ENCODE measurements at places on chromosomes 2 and 18.

DNA sequence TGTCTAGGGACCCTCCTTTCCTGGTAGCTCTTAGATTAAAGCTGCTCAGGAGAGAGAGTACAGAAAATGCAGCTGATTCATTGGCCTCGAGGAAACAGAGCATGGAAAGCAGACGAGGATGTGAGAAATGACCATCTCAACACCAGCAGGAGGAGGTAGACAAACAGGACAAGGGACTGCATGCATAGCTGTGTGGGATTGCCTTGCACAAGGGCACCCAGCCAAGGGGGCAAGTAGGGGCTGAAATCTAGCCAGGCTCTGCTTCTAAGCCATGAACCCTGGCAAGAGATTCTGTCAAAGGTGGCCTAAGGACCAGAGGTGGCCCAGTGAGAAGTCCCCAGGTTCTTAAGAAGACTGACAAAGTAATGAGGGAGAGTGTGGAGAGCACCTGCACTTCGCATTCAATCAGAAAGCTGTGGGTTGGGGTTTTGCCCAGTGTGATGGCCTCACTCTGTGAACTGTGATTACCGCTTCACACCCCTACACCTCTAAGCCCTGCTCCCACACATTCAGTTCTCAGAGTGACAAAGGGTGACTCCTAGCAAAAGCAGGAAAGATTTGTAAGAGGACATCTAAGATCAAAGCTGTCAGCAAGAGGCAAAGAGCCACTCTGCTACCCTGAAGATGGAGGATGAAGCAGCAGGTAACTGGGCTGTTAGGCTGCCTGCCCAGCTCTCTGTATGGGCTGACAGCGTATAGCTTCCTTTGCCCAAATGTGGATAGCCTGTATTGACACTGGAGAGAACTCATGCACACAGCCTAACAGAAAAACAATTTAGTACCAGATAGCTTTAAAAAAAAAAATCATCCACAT is 151.3 kb upstream of the PELI1 start:
- no peak for DNase-seq

GRCh38 chr2:65072181-65072970 is 16.2 kb downstream of the CEP68 start:
- no peak for DNase-seq

- DNase-seq = no peak
Measured at GRCh38 chr2:239746559-239747246, 278.4 kb downstream of the NDUFA10 start.

GRCh38 chr2:232843834-232844233 is 26.2 kb upstream of the SNORC start:
- DNase-seq = no peak

GRCh38 chr2:28915939-28916338 is 21.5 kb downstream of the WDR43 start:
- DNase-seq = no peak

GRCh38 chr2:66696374-66696773 is 261.4 kb downstream of the MEIS1 start:
- DNase-seq = no peak

DNA sequence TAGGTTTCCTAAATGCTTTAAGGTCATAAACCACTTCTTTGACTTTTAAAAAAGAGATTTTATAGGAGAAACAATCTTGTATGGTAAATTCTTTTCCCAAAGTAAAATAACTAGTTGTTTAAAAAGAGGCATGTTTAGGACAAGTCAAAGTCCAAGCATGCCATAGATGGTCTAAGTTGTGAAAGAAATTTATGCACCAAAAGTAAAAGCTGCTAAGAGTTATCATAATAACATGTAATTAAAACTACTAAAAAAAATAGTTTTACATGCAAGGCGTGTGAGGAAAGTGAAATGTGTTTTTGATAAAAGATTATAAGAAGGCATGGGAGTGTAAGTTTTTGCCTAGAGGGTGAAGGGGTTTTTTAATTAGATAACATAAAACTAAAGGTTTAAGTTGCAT is 22.5 kb downstream of the FAM210A start:
- no peak for DNase-seq

- DNase-seq = no peak
Measured at GRCh38 chr2:26786207-26787028, 562 bp downstream of the CENPA start.

GRCh38 chr2:46434851-46435273 is 44.5 kb upstream of the TMEM247 start:
- no peak for DNase-seq

GRCh38 chr2:55163941-55164390 is 68.1 kb downstream of the CLHC1 start:
- no peak for DNase-seq

DNA sequence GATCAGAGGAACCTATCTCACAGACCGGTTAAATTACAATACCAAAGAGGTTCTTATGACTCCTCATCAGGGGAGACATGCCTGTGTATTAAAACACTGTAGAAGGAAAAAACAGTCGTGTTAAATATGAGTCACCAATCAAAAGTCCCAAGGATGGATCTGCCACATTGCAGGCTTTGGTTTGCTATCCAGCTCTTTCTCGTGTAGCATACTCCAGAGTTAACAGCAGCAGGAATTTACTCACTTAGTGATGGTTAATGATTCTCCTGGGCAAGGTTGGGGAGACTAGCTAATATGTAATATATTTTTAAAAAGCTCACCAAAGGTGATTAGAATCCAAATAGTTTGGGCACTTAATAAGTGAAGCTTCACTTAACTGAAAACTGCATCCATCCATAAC is 109.7 kb downstream of the MBD5 start:
- DNase-seq = no peak

- DNase-seq = no peak
Measured at GRCh38 chr18:68376926-68377325, 338.0 kb downstream of the TMX3 start.

DNA sequence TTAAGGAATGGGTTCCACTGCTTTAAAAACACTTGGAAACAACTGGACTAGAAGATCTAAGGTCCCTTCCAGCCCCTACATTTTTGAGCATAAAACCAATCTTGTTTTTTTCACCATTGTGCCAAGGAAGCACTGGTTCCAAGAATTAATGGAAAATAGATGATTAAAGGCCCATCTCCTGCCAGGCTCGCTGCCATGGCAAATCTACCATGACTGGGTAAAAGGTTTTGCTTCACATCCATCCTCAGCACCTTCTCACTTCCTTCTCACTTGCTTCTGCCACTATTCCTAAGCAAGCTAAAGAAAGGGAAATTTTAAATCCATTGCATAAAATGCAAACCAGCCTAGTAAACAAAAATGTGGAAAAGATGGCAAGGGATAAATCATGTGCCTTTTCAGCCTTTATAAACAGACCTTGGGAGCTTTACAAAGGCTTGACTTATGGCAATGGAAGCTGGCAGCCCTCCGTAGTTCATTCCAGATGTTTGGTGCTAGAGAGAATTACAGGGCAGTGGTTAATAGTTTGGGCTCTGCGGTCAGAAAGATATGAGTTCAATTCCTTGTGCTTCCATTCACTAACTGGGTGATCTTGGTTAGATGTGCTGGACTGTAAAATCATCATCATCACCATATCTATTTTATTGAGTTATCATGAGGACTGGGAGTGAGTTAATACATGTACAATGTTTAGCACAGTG is 27.0 kb upstream of the ST3GAL5 start:
- no peak for DNase-seq

DNA sequence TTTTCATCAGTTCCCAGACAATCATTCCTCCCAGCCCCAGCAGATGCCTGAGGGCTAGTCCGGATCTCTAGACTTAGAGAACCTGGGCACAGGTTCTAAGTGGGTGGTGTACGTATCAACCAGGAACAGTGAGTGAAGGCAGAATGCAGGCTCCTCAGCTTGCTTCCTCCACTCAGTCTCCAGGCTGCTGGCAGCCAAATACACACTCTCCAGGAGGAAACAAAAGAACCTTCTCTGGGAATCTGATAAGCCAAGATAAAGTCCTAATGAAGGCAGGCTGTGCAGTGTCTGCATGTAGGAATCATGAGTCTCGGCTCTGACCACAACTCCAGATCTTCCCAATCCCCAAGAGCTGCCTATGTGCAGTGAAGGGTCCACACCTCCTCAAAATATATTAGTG is 245.7 kb downstream of the SP3 start:
- no peak for DNase-seq

DNA sequence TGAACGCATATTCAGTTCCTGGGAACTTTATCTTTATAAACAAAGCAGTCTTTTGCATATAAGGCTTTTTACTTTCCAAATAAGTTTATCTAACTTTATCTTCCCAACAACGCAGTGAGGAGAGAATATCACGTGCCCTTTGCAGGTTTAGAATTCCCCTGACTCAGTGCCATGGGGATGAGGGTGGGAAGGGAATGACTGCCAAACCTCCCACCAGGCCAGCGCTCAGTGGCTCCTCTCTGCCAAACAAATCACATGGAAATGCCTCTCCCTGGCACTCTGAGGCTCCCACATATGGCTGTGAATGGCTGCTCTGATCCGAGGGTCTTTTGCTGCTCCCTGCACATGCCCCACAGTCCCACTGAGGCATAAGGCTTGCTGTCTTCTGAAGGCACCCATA is 158.3 kb downstream of the DNAH6 start:
- no peak for DNase-seq

- DNase-seq = no peak
Measured at GRCh38 chr2:10084223-10084865, 4.1 kb upstream of the CYS1 start.

DNA sequence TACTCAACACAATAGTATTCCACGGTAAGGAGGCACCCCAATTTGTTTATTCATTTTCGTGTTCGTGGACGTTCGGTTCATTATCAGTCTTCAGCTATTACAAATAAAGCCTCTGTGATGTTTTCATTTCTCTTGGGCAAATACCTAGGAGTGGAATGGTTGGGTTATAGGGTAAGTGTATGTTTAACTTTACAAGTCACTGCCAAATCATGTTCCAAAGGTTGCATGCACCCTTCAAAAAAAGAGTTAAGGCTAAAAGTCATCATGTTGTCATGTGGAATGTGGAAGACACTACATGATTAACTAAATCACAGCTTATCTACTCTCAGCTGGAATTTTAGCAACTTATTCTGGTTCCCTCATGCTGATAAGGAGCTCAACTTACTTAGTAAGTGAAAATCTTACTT is 15.8 kb downstream of the INO80C start:
- DNase-seq = no peak

DNA sequence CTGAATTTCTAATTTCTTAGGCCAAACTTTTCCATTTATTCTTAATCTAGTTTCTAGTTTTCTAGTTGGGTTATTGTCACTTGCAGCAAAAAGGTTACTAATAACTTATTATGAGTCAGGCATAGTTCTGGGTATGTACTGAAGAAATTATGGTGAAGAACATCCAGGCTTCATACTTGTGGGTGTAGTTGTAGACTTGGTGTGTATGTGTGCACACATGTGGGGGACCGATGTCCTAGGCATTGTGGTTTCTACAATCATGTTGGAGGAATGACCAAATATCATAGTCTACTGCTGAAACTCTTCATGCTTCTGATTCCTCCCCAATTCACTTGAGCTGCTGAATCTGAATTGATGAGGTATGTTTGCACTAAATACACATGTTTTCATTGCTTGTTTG is 141.2 kb downstream of the PMAIP1 start:
- no peak for DNase-seq
